ENCODE measurements at places on chromosomes 6 and 20. TPM values are rescaled to one million over a fixed set of nuclear protein-coding genes. Genes with fewer than 3 reads are reported as not detected.

- DNase-seq, result no peak
Measured at GRCh38 chr6:154403788-154404187, 47.2 kb upstream of the IPCEF1 start.

DNA sequence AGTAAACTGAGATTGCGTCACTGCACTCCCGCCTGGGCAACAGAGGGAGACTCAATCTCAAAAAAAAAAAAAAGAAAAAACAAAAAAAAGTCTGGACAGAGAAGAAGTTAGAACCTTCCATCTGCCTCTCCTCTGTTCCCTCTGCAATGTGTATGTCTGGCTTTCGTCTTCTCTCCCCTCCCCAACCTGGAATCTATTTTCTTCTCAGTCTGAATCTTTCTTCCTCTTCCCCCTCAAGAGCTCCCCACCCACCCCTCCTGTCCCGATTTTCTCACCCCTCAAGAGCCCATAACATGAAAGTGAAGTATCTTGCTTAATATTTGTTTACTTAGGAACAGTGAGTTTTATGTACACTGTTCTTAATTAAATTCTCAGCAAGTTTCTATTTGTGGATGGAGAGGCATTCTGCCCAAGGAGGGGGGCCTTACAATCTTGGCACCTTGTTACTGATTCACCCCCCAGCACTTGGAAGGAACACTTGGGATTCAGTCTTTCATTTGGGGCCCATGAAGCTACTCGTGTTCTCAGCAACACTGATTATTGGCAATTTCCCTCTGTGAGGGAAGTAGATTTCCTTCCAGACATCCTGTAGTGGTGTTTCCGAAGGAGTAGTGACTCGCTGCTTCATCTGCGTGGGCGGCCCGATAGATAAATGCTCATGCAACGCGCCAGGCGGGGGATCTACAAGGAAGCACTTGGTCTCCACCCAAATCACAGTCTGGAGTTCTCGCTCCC lies 69.3 kb upstream of the SRSF6 start:
- no peak for DNase-seq

DNA sequence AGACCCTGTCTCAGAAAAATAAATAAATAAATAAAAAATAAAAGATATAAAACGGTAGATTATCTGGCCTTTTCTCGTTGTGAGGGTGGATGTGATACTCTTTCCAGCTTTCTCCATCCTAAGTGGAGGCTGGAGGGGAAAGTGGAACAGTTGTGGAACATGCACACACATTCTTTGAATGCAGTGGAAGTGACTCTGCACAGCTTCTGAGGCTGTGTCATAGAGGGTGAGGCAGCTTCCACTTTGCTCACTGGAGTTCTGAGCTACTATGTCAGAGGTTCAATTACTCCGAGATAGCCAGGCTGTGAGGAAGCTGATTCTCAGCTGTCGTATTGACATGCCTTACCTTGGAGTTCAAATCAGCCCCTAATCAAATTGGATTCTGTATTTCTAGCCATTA lies 82.2 kb downstream of the CHMP4B start:
- DNase-seq, result no peak

DNA sequence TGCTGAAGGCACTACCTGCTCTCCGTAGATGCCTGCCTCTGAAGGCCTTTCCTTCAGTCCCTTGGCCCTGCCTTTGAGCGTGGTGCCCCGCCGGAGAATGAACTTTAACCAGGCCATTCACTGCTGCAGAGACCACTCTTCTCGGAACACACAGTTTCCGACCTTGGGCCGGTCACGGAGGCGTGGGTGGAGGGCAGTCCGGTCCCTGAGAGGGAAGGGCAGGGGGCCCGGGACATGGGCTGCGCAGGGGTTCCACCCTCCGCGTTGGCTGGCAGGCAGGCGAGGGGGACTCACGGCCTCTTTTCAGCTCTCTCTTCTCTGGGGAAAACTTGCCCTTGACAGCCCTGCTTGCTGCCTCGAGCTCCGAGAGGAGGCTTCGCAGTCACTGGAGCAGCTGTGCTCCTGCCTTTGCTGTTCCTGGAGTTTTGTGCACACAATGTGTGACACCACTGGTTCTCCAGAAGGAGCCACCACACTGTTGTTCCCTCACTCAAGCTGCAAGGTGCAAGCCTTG lies 187.8 kb downstream of the SMOC2 start:
- no peak for DNase-seq

DNA sequence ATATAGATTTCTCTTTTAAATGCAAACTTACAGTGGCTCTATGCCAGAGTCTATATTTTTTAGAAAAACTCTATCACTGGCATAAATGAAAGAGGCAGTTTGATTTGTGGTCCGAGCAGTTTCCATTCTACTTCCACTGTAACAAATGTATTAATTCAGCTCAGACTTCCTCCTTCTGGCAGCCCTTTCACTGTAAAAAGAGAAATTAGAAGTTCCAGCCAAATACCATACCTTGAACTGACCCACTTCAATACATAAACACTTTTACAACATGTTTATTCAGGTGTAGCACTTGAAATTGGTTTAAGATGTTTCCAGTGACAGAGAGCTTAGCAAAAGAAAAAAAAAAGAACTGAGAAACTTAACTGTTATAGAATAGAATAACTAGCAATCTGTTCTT lies 99.3 kb downstream of the BMP5 start:
- no peak for DNase-seq

DNA sequence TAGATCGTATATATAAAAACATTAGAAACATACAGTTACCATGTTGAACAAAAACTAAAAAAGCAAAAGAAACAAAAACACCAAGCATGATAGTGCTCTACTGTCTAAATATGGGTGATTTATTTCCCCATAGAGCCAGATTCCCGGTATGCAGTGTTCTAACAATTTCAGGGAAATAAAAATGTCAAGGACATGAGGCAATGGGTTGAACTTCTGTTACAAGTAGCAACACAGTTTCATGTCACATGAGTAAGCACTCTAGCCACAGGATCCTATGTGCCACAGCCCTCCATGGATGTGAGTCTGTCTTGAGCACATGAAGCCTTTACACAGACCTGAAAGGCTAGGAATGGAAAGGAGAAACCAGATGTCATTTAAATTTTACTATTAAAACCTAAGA lies 96.0 kb downstream of the MAP3K5 start:
- no peak for DNase-seq

TRAPPC3L gene
- 0.19 TPM for total RNA-seq

DNA sequence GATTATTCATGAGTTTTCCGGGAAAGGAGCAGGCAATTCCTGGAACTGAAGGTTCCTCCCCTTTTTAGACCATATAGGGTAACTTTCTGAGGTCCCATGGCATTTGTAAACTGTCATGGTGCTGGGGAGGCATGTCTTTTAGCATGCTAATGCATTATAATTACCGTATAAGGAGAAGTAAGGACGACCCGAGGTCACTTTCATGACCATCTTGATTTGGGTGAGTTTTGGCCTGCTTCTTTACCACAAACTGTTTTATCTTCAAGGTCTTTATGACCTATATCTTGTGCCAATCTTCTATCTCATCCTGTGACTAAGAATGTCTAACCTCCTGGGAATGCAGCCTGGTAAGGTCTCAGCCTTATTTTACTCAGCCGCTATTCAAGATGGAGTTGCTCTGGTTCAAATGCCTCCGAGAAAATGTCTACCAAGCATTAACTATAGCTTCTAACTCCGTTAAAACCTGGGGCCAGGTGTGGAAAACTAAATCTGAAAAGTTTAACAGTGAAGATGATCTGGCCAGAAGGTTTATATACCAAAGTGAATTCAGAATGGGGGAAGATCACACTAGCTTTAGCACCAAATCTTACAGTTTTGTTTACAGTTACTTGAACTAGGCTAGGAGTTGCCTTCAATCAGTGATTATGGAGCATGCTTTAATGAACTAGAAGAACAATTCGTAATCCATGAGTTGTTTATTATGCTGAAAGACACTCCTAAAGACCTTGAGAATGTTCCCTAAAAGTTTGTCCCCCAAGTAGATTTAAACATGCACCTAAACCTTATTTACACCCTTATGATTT lies 80.0 kb upstream of the TOP1 start:
- no peak for DNase-seq

GRCh38 chr6:74657931-74658330 lies 547.9 kb downstream of the COL12A1 start:
- DNase-seq, result no peak

- DNase-seq, result no peak
Measured at GRCh38 chr6:8904754-8905153, 469.4 kb upstream of the SLC35B3 start.

- no peak for DNase-seq
Measured at GRCh38 chr6:160767647-160768019, 65.6 kb downstream of the PLG start.

DNA sequence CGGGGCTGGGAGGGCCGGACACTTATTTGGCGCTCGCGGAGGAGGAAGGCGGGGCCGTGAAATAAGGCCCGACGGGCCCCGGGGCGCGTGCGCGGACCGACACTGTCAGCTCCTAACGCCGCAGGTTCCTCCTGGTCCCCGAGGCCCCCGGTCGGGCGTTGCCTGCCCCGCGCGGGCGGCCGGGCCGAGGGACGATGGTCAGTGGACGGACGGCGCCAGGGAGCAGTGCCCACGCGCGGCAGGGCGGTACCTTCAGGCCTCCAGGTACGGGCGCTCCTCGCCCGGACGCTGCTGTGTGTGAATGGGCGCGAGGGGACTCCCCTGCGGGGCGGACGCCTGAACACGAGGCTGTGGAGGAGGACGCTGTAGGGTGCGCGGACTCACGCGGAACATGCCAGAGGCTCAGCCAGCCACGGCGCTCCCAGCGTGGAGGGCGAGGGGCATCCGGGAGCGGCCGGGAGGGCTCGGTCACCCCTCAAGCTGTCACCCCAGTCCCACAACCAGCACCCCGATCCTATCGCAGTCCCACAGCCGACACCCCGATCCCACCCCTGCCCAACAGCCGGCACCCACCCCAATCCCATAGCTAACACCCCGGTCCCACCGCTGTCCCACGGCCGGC lies 339 bp upstream of the GMEB2 start:
- peak; percentile 98 for DNase-seq

PPP1R3G gene
- total RNA-seq, result 2.6 TPM

Data from chondrocyte (in vitro differentiated cells).